ENCODE measurements at places on chromosomes 7 and 10.

DNA sequence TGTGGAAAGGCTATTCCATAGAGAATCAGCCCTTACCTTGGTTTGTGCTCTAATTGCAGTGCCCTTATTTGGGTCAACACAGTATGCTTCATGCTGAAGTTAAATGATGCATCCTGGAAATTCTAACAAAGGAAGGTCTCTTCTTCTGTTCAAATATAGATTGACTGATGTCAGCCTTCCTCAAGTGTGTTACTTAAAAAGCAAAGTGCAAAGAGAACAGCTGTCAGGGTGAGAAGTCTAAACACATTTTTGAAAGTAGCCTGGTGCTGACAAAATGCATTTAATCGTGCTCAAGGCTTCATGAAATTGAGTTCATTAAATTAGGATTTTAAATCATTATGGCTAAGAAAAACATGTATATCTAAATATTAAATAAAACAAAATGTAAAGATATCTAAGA lies 19.5 kb downstream of the AGR2 start:
- DNase-seq, result no peak

GRCh38 chr7:123341102-123341501 lies 141.3 kb upstream of the SLC13A1 start:
- no peak for DNase-seq

GRCh38 chr10:11207560-11207844 lies 189.8 kb downstream of the CELF2 start:
- no peak for DNase-seq

- no peak for DNase-seq
Measured at GRCh38 chr7:22551768-22552513, 52.0 kb upstream of the STEAP1B start.

DNA sequence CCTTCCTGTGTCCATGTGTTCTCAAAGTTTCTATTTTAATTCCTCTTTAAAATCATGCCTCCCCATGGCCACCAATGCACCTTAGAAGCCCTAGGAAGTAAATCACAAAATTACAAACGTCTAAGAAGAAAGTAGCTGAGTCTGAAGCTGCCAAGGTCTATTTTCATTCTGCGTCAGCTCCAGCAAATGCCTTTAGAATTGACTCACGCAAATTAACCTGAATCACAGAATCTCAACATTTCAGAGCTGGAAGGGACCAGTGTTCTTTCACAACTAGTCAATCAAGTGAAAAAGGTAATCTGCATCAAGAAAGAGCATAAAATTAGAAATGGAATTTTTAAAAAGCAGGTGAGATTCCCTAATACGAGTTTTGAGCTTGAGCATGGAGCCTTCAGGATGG lies 1017.6 kb downstream of the SORCS3 start:
- no peak for DNase-seq

DNA sequence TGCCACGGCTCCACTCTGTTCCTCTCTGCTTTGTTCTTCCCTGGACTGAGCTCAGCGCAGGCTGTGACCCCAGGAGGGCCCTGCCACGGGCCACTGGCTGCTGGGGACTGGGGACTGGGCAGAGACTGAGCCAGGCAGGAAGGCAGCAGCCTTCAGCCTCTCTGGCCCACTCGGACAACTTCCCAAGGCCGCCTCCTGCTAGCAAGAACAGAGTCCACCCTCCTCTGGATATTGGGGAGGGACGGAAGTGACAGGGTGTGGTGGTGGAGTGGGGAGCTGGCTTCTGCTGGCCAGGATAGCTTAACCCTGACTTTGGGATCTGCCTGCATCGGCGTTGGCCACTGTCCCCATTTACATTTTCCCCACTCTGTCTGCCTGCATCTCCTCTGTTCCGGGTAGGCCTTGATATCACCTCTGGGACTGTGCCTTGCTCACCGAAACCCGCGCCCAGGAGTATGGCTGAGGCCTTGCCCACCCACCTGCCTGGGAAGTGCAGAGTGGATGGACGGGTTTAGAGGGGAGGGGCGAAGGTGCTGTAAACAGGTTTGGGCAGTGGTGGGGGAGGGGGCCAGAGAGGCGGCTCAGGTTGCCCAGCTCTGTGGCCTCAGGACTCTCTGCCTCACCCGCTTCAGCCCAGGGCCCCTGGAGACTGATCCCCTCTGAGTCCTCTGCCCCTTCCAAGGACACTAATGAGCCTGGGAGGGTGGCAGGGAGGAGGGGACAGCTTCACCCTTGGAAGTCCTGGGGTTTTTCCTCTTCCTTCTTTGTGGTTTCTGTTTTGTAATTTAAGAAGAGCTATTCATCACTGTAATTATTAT lies 1.2 kb downstream of the CLDN4 start:
- DNase-seq, result no peak

DNA sequence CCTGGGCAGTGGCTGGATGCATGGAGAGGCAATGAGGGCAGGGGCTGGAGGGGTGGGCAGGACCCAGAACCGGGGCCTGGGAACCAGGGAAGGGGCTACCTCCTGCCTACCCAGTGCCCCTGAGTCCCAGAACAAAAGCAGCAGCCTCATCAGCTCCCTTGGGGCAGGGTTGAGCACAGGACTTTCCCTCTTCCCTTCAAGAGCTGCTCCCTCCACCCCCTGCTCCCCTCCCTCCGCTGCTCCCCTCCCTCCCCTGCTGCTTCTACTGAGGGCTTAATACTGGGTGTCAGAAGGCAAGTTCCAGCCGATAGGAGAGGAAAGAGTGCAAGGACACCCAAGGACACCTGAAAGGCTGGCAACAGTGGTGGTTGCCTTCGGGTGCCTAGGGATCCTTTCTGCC lies 28.2 kb upstream of the INMT start:
- no peak for DNase-seq

Measured in stimulated activated CD4-positive, alpha-beta T cell treated with anti-CD3 and anti-CD28 coated beads, Interleukin-1b, Interleukin-23, amount 100 ng/mL, for 1 hour (primary cell).